ENCODE measurements at places on chromosomes 3 and 15. TPM values are rescaled to one million over a fixed set of nuclear protein-coding genes. Genes with fewer than 3 reads are reported as not detected.

DNAJA4 gene
- 37.2 TPM for total RNA-seq

ANKRD63 gene
- total RNA-seq: not detected

MCF2L2 gene
- 0.62 TPM for total RNA-seq

EEFSEC gene
- 6.2 TPM for total RNA-seq

HRG gene
- total RNA-seq: not detected

FGD5 gene
- not detected for total RNA-seq

AP3B2 gene
- 2.0 TPM for total RNA-seq

TMEM43 gene
- total RNA-seq: 56.7 TPM

SEC62 gene
- total RNA-seq: 35.5 TPM

NPAP1 gene
- not detected for total RNA-seq

GPD1L gene
- 20.0 TPM for total RNA-seq

STRIT1 gene
- total RNA-seq: not detected

TICRR gene
- 12.0 TPM for total RNA-seq

SLC26A6 gene
- 65.6 TPM for total RNA-seq

LRRN1 gene
- 1.7 TPM for total RNA-seq

SMAD6 gene
- total RNA-seq: 0.33 TPM

HDGFL3 gene
- total RNA-seq: 27.5 TPM

GOLGA6D gene
- total RNA-seq: not detected

TBL1XR1 gene
- total RNA-seq: 54.0 TPM

SPATA12 gene
- total RNA-seq: not detected

NMNAT3 gene
- total RNA-seq: 1.1 TPM

CD200 gene
- total RNA-seq: 15.3 TPM

TRH gene
- total RNA-seq: not detected

CELF6 gene
- total RNA-seq: not detected

PAK6 gene
- total RNA-seq: 1.00 TPM
